ENCODE measurements at places on chromosomes 12 and 14.

- peak; percentile 27 for DNase-seq
These were observed 2.2 kb upstream of the NFATC4 start for GRCh38 chr14:24365600-24366412.

GRCh38 chr14:90602088-90602687 is 205.4 kb downstream of the CALM1 start:
- DNase-seq: no peak

DNA sequence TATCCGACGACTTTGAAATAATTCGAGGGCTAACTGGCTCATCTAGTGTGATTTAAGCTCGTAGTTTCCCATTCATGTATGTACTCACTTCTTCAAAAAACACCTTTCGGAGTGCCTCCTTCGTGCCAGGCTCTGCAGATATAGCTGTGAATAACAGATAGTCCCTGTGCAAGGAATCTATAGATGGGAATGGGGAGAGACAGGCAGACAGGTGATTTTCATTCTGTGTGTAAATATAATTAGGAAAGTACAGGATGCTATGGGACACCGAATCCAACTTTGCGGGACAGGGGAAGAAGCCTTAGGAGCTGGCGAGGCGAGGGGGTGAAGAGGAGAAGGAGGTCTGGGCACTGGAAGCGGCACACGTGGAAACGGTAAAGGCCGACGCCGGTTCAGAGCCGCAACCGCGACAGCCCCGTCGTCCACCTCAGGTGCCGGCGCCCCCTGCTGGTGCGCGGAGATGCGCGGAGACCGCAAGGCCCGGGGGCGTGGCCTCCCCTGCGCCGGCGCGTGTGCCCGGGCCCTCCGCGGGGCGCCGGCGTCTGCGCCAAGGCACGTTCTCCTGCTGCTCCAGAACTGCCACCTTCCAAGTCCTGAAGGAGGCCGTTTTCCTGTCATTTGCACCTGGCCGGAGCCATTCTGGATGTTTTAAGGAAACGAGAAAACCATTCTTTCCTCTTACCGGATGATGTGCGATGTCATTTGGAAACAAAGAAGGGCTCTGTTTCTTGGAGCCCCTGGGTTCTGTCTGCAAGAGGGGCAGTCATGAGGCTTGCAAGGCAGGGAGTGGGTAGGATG is 18.0 kb upstream of the CACNA1C start:
- no peak for DNase-seq

DNA sequence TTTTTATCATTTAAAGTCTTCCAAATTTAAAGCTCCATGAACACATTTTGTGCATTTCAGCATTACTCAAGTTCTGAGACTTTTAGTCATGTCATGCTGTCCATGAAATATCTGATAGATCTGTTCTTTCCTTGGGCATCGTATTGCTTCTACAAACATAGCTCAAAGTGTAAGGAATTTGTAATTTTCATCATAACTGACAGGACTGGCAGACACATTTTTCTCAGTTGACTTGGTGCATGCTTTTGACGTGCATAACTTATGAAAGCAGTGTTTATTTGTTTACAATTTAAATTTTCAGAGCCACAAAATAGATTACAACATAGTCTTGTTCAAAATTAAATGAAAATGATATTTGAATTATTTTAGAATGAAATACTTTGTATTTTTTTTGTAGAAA is 812.1 kb upstream of the NOVA1 start:
- no peak for DNase-seq

GRCh38 chr12:15842108-15842507 is 40.1 kb upstream of the STRAP start:
- DNase-seq: no peak

- no peak for DNase-seq
These were observed 22.4 kb upstream of the GPR33 start for GRCh38 chr14:31510222-31510621.

GRCh38 chr12:68641138-68641537 is 30.4 kb downstream of the RAP1B start:
- no peak for DNase-seq

DNA sequence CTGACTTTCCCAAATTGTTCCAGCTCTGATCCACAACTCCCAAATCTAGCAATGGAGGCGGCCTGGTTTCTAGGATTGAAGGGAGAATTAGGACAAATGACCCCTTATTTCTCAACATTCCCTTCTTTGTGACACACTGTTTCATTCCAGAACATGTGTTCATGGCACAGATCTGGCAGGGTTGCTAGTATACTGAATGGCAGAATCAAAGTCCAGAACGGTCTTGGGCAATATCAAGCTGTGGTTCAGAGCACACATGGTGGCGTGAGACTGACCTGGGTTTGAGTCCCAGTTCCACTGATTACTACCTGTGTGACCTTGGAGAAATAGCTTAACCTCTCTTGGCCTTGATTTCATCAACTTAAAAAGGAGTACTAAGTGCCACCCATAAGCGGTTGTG is 152.5 kb downstream of the SAMD4A start:
- no peak for DNase-seq

DNA sequence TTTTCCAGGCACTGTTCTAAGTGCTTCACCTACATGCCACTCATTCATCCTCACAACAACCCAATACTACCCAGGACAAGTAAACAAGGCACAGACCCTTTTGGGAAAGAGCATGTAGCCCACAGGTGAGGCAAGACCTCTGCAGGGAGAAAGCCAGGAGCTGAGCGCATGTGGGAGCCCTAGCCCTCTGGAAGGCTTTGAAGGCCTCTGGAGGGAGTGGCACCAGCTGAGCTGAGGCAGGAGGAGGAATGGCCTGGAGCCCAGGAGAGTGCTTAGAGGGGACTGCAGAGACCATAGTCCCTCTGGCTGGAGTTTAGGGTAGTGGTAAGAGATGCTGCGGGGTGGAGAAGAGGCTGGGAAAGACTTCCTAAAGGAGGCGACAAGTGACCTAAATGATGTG is 516.5 kb downstream of the FUT8 start:
- no peak for DNase-seq

DNA sequence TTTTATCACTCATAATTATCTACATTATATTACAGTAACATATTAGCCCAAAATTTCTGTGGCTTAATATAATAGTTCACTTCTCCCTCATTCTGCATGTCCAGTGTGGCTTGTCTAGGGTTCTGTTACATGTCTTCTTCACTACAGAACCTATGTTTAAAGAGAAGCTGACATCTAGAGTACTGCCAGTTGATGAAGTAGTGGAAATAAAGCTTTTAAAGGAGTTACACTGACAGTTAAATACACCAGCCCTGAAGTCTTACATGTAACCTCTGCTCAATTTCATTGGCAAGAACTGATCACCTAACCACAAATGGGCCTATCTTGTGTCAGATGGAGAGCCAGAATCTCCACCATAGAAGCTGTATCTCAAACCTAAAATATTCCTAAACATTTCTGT is 32.9 kb downstream of the RPS6KA5 start:
- DNase-seq: no peak

DNA sequence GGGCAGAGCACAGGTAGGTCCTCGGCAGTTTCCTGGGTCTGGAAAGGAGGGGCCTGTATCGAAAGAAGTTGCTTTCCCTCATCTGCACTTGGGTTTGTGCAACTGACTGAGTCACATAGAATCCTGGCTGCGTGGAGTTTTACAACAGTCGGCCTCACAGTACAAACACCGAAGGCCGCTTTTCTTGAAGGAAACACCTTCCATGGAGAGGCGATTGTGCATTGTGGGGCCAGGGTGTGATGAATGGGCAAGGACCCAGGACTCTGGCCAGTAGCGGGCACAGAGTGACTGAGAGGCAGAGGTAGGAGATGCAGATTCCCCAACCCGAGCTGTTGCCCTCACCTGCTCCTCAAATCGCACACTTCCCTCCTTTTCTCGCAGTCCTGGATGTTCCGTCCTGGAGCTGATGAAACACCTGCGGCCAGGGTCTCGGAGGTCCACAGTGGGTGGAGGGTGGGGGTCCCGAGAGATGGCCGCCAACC is 7.7 kb downstream of the CCND2 start:
- no peak for DNase-seq

GRCh38 chr14:92922883-92923743 is at the start of gene CHGA:
Gene CHGA (plus strand): TSS chr14:92923150. CDS start chr14:92923360, 210 bp downstream.
- DNase-seq: peak; percentile 23

DNA sequence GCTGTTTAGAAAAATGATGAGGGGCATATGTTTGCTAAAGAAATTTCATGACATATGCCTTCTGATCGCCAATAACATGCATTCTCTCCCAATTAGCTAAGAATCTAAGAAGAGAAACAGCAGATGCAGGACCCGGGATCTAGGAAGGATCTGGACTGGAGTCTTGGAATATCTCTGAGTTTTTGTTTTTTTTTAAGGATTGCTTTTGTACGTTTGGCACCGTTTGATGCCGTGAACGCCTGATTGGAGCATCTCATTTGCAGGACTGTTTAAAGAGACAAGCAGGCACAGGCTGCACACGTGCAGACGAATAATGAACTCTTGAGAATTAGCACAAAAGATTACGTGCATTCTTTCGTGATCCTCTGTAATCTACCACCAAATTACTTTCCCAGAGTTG is 13.6 kb downstream of the EML1 start:
- no peak for DNase-seq

- no peak for DNase-seq
These were observed 133.7 kb downstream of the BRMS1L start for GRCh38 chr14:35959835-35960234.

DNA sequence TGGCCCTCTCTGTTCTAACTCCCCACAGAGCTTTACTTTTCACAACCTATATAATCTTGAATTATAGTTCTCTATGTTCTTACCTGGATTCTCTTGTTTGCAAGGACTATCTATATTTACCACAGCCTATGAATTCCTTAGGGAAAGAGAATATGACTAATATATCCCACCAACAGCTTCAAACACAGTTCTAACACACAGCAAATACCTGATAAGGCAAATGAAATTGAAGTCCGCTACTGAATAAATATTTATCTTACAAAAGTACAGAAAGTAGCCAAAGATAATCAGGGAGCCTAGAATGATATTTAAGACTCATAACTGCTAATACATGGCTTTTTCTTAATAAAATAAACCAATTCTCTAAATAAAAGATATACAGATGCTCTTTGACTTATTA is 165.1 kb downstream of the C12orf42 start:
- no peak for DNase-seq

DNA sequence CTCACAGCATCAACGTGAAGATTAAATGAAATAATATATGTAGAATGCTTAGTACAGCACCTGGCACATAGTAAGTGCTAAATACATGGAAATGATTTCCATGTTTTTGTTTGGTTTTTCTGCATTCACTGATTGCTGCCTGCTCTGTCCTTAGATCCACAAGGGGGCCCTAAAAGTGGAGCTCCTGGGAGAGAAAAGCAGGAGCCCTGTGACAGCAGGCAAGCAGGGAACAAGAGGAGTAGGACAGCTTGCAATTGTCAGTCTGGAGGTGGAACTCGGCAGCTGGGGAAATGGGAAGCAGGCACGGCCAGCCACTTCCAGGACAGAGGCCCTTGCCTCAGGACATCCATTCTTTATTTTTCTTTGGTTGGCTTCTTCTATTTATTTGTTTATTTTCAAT is 292.9 kb downstream of the BMP4 start:
- no peak for DNase-seq

DNA sequence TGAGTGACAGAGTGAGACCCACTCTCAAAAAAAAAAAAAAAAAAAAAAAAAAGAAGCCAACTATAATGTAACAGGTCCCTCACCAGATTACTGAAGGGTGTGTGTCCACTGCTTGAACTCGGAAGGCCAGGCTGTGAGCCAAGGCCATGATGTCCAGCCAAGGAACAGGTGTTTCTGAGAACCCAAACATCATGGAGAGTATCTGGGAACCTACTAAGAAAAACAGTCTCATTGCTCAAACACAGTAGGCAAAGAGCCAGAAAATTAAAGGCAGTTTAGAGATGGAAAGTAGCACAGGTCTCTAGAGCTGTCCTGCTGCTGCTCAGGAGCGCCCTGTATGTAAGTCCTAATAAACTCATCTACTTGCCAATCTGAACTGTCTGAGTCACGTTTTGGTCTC is 12.5 kb upstream of the MAP4K5 start:
- no peak for DNase-seq

GRCh38 chr12:92955997-92956663 is 27.0 kb upstream of the EEA1 start:
- no peak for DNase-seq

- DNase-seq: no peak
These were observed 25.8 kb upstream of the NUDT14 start for GRCh38 chr14:105206873-105207272.

GRCh38 chr14:49828640-49829039 is 23.9 kb downstream of the NEMF start:
- DNase-seq: no peak

DNA sequence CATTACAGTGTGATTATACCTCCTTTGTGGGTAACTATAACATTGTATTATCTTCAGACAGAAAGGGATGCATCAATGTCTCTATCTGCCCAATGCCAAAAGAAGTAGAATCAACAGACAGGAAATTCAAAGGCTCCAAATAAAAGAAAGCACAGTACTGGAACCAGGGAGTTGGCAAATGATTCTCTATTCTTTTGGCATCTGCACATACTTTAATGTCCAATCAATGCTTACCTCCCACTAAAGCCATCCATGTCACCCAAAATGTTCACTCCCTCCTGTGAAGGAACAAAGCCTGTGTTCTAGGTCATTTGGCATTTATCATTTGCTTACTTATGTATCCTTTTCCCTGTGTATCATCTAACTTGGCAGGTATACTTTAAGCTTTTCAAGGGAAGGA is 36.7 kb downstream of the KIF21A start:
- DNase-seq: no peak

- no peak for DNase-seq
These were observed 55.9 kb downstream of the KCNA5 start for GRCh38 chr12:5099591-5099990.

- no peak for DNase-seq
These were observed 45.6 kb downstream of the FANCM start for GRCh38 chr14:45181329-45181728.

- no peak for DNase-seq
These were observed 95.5 kb upstream of the OVCH1 start for GRCh38 chr12:29593001-29593400.

- no peak for DNase-seq
These were observed 47.7 kb downstream of the NOPCHAP1 start for GRCh38 chr12:105033851-105034250.

- DNase-seq: no peak
These were observed 15.3 kb upstream of the EML1 start for GRCh38 chr14:99777951-99778350.

- no peak for DNase-seq
These were observed 256.6 kb upstream of the FOXN3 start for GRCh38 chr14:89673512-89674225.

DNA sequence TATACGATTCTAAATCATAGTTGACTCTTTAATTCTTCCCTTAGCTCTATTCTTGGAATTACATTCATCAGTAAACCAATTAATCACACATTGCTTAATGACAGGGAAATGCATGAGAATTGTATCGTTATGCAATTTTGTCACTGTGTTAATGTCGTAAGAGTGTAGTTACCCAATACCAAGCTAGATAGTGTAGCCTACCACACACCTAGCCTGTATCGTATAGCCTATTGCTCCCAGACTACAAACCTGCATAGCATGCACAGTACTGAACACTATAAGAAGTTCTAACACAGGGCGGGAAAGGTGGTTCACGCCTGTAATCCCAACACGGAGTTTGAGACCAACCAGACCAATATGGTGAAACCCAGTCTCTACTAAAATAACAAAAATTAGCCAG is 24.7 kb downstream of the HNRNPC start:
- no peak for DNase-seq

GRCh38 chr12:45298721-45299692 is 83.1 kb downstream of the ANO6 start:
- no peak for DNase-seq

GRCh38 chr12:100138048-100138802 is 4.4 kb downstream of the BLTP3B start:
- no peak for DNase-seq

All from hypothalamus (tissue), 51 donors.